Stimulated activated CD4-positive, alpha-beta T cell treated with anti-CD3 and anti-CD28 coated beads, Interleukin-4, amount 100 ng/mL, for 4 hours (primary cell): ENCODE measurements at places on chromosomes 2 and 18.

DNA sequence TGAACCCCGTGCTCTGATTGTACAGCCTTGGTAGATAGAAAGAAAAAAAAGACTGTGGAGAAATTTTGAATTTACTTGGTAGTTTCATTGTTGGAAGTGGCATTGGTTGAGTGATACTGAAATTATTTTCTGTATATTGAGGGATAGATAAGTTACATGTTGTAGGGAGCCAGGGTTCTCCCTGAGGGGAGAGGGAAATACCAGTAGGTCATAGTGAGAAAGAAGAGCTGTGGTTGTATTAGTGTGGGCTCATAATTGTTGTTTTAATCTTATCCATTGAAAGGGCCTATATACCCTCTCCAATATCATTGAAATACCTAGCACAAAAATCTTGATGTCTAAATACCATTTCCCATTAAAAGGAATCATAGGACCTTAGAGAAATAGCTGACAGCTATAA lies 16.9 kb upstream of the RAB31 start:
- DNase-seq, result no peak

DNA sequence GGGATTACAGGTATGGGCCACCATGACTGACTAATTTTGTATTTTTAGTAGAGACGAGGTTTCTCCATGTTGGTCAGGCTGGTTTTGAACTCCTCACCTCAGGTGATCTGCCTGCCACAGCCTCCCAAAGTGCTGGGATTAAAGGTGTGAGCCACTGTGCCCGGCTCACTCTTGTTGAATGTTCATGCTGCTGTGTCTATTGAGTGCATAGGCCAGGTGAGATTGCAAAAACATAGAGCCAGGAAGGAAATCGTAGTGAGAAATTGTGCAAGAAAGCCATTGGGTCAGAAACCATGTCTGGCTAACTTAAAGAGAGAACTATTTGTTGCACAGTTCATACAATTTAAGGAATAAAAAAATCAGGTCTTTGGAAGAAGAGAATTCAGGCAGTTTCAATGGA lies 45.5 kb upstream of the FZD5 start:
- DNase-seq, result no peak

- no peak for DNase-seq
Measured at GRCh38 chr2:62145478-62146100, 50.3 kb upstream of the B3GNT2 start.

GRCh38 chr2:179965291-179966258 lies 41.5 kb downstream of the CWC22 start:
- no peak for DNase-seq

DNA sequence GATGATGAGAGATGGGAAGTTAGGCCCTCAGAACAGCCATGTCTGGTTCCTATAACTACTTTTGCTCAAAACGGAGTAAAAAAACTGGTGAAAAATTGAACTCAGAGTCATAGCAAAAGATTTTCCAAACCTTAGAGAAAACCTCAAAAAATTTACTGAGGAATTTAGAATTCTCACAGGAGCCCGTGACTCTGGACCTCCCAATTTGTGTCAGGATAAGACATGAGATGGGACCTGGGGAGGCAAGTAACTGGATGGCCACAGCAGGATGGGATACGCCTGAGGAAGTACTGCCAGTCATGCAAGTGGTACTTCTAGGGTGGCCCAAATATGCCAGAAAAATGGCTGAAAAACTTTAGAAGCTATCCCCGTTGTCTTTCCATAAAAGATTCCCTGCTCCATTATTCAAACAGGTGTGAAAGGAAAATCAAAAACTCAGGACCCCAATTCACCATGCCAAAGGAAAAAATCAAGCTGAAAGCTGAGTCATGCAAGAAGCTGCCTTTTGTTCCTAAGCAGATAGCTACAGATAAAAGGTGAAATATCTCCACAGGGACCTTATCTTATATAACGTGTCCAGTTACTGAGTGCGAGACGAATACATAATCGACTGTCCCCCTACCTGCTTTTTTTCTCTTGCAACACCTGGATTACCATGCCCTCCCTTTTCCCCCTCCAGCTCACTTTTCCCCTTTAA lies 34.1 kb upstream of the LIPG start:
- no peak for DNase-seq

GRCh38 chr18:2424420-2424819 lies 146.9 kb downstream of the METTL4 start:
- no peak for DNase-seq

DNA sequence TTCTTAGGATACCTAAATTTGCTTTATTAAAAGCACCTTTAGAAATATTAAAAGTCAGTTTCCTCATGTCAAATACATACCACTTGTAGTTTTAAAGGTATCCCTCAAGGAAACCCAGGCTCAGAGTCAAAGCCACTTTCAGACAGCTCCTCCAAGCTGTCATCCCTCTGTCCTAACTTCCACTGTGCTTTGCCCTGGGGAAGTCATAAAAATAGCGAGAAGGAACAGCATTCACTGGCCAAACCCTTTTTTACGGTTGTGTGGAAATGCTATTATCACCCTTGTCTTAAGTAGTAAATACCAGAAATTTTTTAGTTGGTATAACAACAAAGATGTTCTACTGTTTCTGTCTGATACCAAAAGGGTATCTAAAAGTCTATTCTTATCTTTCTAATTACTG lies 680.5 kb downstream of the ZEB2 start:
- DNase-seq, result no peak

GRCh38 chr2:131152074-131152473 lies 46.9 kb downstream of the PLEKHB2 start:
- no peak for DNase-seq

DNA sequence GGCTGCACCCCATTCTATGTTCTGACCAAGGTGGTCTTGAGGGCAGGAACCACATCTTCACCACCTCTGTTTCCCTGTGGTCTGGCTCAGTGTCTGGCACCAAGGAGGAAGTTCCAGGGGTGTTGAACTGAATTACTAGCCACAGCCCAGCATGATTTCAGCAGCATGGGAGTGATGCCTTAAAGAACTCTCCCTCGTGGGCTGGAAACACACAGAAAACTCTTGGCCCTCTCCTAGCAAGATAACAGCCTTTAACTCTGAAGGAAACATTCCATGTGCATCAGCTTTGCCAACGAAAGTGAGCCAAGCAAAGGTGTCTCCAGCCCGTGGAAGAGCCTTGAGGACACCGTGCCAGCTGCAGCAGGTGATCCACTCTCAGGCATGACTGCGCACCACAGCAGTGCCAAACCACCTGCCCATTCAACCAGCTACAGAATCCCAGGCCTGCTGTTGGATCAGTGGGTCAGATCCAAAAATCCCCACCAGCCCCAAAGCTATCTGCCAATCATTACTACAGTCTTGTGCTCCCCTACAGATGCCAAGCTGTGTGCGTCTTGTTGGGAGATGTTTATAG lies 124.8 kb downstream of the TTC32 start:
- no peak for DNase-seq

DNA sequence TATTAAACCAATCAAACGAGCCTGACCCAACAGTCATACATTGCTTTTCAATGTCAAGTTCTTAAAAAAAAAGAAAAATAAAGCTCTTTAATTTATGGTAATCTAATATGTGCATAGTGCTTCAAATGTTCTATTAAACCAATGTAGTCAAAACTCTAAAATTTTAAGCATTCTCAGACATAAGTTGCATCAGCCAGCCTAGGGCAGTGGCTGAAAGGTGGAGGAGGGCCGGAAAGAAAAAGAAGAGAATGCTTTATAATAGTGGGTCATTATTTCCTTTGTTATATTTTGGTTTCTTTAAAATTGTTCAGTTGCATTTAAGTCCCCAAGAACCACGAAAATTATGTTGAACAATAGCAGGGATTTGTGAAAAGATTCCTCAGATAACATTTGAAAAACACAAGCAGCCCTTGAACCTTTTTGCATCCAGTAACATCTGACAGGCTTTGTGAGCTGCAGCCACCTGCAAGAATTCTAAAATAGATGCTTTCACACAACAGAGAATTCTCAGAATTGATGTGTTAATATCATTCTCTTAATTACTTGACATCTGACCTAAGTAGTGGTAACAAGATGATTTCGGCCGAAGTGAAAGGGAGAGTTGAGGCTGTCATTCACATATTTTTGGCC lies 252.1 kb downstream of the CDCA7 start:
- DNase-seq, result no peak
